ENCODE measurements at places on chromosomes 16 and 17. TPM values are rescaled to one million over a fixed set of nuclear protein-coding genes. Genes with fewer than 3 reads are reported as not detected.

GRCh38 chr17:55410722-55411462 is 10.7 kb downstream of the MMD start:
- DNase-seq = no peak

GRCh38 chr16:77637940-77638339 is 84.4 kb upstream of the NUDT7 start:
- no peak for DNase-seq

GRCh38 chr17:10610884-10611283 is 46.2 kb downstream of the MYH3 start:
- no peak for DNase-seq

- DNase-seq = no peak
Observed at GRCh38 chr17:49252148-49252695, 21.6 kb upstream of the PHOSPHO1 start.

The NEUROD2 gene
- not detected for total RNA-seq

The MYH8 gene
- not detected for total RNA-seq

- no peak for DNase-seq
Observed at GRCh38 chr17:80888276-80889160, 103.1 kb upstream of the CHMP6 start.

- no peak for DNase-seq
Observed at GRCh38 chr16:10121491-10121890, 60.7 kb downstream of the GRIN2A start.

GRCh38 chr16:9351440-9351839 is 260.0 kb downstream of the HAPSTR1 start:
- no peak for DNase-seq

The AATK gene
- 14.2 TPM for total RNA-seq

DNA sequence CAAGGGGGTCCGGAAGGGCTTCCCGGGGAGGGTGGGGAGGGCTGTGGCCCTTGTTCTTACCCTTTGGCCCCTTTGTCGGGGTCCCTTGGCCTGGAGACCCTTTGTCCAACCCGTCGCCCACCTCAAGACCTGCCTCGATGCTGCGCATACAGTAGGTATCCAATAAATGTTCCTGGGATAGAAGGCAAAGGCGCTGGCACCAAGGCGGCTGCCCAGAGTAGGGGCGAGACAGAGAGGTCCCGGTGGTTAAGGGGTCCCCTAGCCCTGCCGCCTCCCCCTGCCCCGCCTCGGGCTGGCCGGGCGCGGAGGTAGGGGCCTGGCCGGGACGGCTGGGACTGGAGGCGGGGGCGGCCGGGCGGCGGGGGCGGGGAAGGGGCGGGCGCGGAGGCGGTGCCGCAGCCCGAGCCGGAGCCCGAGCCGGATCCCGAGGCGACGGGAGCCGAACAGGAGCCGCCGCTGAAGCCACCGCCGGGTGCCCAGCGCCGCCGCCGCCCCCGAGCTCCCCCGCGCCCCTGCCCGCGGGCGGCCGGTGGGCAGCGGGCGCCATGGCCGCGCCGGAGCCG is at the start of gene NHERF2:
NHERF2 (plus strand) TSS at position 442 of the 563 bp plus-strand sequence; CDS start at position 546, 104 bp downstream.
- DNase-seq = no peak

The ZG16B gene
- total RNA-seq = 55.9 TPM

GRCh38 chr16:86307514-86307903 is 202.8 kb upstream of the FOXF1 start:
- no peak for DNase-seq

GRCh38 chr17:8128125-8128784 is 4.3 kb upstream of the HES7 start:
- DNase-seq = no peak

GRCh38 chr16:88004391-88004790 is 53.2 kb downstream of the BANP start:
- no peak for DNase-seq

The NLK gene
- 35.7 TPM for total RNA-seq

- no peak for DNase-seq
Observed at GRCh38 chr16:61237884-61238485, 798.3 kb downstream of the CDH8 start.

The ALDH3A1 gene
- 3.4 TPM for total RNA-seq

The KDM6B gene
- 52.5 TPM for total RNA-seq

- no peak for DNase-seq
Observed at GRCh38 chr16:4227040-4227332, 14.9 kb downstream of the SRL start.

The CA4 gene
- total RNA-seq = 328 TPM

- DNase-seq = no peak
Observed at GRCh38 chr17:28622186-28622585, 8.2 kb upstream of the RSKR start.

The CXCL16 gene
- total RNA-seq = 92.6 TPM

GRCh38 chr16:69111876-69112230 is 6.4 kb downstream of the HAS3 start:
- no peak for DNase-seq

The IL21R gene
- total RNA-seq = 1.2 TPM

GRCh38 chr17:33366960-33367359 is 73.9 kb upstream of the ASIC2 start:
- no peak for DNase-seq

The ITGAD gene
- total RNA-seq = 0.09 TPM

DNA sequence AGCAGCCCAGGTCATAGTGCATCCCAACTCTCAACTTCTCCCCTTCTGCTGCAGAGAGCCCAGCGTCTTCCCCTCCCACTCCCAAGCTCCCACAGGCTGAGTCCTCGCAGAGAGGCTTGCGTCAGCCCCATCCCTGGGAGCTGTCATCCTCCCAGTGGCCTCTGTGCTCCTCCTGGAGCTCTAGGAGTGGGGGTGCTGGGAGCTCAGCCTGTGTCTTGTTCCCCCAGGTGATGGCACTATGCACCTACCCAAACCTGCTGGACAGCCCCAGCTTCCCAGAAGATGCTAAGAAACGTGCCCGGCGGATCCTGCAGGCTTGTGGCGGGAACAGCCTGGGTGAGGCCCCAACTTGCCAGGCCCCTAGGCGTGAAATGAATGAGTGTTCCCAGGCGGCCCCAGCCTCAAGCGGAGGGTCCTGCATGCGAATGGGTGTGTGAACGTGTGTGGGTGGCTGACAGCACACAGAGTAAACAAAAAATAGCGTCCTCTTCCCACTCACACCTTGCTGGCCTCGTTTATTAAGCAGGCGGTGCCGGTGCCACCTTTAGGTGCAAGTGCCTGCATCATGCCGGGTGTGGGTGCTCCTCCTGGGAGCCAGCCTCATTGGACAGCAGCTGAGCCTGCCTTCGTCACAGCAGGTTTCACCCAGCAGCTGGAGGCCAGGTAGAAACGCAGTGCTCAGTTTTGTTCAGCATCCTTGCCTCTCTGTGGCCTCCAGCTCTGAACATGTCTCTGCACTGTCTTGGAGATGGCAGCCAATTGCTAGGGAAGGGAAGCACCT is 16.5 kb downstream of the GPT2 start:
- no peak for DNase-seq

The SCNN1B gene
- 2.2 TPM for total RNA-seq

- no peak for DNase-seq
Observed at GRCh38 chr16:56241596-56241995, 50.3 kb downstream of the GNAO1 start.

DNA sequence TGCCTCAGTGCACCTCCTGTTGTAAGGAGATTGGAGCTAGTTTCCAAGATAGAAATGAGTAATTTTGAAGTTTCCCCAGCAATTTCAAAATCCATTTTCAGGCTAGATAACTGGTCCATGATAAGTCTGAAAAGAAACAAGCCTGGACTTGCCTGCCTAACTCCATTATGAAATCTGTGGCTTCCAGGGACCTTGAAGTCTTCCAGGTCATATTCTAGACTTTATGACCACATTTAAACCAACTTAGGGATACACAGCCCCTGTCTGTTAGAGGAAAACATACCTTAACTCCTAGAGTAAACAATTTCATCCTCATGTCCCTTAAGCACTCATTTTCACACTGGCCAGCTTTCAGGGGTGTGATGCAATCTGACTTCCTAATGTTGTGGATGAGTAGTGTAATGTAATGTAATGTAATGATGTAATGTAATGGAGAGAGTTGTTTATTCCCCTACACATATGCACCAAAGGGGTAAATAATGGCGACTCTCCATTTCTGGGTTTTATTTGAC is 96.7 kb upstream of the FAM20A start:
- DNase-seq = no peak

- no peak for DNase-seq
Observed at GRCh38 chr17:82296511-82297279, 20.7 kb downstream of the CD7 start.

DNA sequence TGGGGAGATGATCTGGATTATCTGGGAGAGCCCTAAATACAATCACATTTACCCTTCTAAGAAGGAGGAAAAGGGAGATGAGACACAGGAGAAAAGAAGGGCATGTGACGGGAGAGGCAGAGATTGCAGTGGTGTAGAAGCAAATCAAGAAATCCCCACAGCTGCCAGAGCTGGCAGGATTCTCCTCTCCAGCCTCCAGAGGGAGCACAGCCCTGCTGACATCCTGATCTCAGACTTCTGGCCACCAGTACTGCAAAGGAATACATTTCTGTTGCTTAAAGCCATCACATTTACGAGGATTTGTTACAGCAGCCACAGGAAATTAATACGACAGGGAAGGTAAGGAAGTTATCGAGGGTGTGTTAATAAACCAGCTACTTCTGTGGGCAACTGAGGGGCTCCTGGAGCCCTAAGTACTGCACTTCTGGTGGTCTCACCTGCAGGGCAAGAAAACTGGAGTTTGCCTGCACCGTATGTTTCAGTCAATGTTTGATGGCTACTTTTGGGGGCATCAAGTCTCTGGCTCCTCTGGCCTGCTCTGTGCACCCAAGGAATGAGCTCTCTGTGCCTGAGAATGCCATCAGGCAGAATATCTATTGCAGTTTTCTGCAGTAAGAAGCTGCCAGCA is 22.9 kb upstream of the CDH13 start:
- peak; percentile 32 for DNase-seq

The CCL17 gene
- not detected for total RNA-seq

- DNase-seq = no peak
Observed at GRCh38 chr17:8459107-8459506, 23.4 kb downstream of the NDEL1 start.

GRCh38 chr17:79923974-79924638 is 84.9 kb upstream of the CBX4 start:
- peak; percentile 65 for DNase-seq

The PMFBP1 gene
- total RNA-seq = 0.66 TPM

The SOST gene
- total RNA-seq = not detected

The MILR1 gene
- 8.3 TPM for total RNA-seq

The FBXO39 gene
- 0.23 TPM for total RNA-seq

DNA sequence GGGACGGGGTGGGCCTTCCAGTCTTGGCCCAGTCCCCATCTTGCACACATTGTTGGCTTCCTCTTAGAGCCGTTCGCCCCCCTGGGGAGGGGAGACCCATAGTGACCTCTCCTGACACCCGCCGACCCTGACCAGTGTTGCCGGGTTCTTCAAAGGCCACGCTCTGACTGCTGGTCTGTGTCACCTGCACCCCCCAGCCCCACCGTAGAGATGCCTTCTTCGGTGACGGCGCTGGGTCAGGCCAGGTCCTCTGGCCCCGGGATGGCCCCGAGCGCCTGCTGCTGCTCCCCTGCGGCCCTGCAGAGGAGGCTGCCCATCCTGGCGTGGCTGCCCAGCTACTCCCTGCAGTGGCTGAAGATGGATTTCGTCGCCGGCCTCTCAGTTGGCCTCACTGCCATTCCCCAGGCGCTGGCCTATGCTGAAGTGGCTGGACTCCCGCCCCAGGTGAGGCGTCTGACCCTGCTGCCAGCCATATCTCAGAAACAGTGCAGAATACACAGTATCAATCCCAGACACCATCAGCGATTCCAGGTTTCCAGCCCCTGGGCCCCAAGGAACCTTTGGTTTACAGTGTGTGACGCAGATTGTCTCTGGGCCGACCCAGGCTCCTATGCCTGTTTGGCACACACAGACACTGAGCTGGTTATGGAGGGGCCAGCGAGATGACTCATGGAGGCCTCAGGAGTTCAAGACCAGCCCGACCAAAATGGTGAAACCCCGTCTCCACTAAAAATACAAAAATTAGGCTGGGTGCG is 1.3 kb downstream of the SLC26A11 start:
- DNase-seq = no peak

The CD300LB gene
- 0.49 TPM for total RNA-seq

DNA sequence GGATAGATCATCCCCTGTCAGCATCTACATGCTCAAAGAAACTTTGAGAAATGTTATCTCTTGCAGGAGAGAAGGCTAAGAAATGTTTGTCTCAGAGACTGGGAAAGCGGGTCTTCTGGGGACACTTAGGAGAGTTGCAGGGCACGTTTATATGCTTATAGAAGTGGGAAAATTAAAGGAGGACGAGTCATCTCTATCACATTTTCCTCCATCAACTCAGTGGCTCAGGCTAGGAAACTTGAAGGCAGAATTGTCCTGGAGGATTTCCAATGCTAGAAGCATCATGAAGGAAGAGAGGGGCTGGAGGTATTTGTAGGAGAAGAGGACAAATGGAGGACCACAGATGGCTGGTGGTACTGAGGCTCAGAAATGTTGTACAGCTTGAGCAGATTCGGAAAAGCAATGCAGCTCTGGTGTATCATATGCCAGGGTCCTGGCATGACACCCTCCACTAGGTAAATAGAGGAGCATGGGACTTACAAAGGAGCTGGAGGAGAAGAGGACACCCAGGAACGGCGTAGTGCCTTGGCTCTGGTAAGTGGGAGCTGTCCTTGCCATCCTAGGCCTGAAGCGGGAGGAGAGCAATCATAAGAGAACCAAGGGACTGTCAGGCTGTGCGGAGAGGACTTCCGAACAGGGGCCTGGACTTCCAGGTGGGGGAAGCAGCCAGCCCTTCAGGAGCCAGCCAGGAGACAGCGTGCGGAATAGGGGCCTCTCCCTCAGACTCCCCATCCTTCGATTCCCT is 4.5 kb upstream of the HS3ST3B1 start:
- DNase-seq = no peak
